Bronchus fibroblast of lung (primary cell): ENCODE measurements at places on chromosomes 3 and 15. TPM values are rescaled to one million over a fixed set of nuclear protein-coding genes. Genes with fewer than 3 reads are reported as not detected.

Gene SIAH2
- 25.7 and 30.9 TPM in 2 replicates for total RNA-seq

Gene PRSS50
- total RNA-seq: not detected in 2 replicates

Gene SYNPR
- not detected in 2 replicates for total RNA-seq

Gene ALG3
- 51.6 and 60.2 TPM in 2 replicates for total RNA-seq

Gene GPR156
- 0.45 and 0.67 TPM in 2 replicates for total RNA-seq

Gene LRRC31
- total RNA-seq: not detected in 2 replicates
